Small intestine (tissue), 16 donors: ENCODE measurements at places on chromosomes 3 and 15.
A peak's percentile ranks its signal among the peaks of the same experiment; 100 is the strongest.

GRCh38 chr3:29335943-29336342 is 55.1 kb downstream of the RBMS3 start:
- no peak for DNase-seq

- DNase-seq = no peak
These were observed 51.3 kb upstream of the FBN1 start for GRCh38 chr15:48696627-48697312.

DNA sequence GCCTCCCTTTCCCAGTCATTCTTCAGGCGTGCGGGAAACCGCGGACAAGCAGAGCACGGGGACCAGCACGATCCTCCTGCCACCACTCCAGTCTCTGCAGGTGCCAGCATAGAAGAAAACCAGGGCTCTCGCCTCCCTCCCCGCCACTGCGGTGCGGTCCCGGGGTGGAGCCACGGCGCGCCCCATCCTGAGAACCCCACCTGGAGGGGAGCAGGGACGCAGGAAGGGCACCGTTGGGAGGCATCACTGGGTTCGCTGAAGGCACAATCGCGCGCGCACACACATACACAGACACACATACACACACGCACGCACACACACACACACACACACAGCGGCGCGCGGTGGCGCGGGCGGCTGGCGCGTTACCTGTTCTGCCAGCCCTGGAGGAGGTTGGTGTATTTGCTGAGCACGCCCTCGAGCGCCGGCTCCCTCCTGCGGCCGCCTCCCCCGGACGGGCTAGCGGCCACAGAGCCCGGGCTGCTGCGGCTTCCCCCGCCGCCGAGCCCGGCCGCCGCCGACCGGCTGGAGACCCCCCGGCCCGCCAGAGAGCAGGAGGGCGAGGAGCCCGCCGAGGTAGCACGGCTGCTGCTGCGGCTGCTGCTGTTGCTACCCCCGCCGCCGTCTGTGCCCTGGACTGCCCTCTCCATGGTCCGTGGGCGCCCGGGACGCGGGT is 394 bp downstream of the OSBPL10 start:
- peak; percentile 78 for DNase-seq

DNA sequence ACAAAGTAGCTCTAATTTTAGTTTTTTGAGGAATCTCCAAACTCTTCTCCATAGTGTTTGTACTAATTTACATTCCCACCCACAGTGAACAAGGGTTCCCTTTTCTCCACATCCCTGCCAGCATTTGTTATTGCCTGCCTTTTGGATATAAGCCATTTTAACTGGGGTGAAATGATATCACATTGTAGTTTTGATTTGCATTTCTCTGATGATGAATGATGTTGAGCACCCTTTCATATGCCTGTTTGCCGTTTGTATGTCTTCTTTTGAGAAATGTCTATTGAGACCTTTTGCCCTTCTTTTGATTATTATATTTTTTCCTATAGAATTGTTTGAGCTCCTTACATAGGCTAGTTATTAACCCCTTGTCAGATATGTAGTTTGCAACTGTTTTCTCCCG is 239.9 kb upstream of the TPM1 start:
- no peak for DNase-seq

DNA sequence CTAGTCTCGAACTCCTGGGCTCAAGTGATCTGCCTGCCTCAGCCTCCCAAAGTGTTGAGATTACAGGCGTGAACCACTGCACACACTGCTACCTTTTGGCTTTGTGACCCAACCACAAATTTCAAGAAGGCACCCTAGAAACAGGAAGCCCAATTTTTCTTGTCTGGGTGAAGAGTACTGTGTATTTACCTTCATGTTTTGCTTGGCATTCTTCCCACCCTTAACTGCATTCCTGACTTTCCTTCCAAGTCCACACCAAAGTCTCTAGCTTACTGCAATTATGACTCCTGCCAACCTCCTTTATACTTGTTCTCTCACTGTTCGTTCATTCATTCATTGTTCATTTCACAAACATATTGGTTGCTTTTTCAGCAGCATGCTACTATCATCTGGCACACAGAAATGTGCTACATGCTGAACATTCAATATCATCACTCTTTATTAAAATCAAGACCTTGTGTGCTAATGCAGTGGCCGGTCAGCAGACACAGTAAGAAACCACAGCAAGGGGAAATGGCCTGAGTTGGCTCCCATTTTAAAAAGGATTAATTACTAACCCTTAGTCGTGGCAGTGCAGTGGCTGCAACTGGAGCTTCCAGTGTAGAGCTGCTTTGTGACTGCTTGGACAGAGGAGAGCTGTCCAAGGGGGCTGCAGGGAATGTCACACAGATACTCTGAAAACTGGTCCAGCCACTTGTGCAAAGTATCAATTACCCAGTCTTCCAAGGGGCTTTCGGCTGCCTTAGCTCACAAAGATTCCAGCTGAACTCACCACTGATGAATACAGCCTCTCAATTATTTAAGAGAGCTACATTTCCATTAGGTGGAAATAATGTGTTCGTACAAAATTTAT is 94.0 kb downstream of the ETFA start:
- no peak for DNase-seq

DNA sequence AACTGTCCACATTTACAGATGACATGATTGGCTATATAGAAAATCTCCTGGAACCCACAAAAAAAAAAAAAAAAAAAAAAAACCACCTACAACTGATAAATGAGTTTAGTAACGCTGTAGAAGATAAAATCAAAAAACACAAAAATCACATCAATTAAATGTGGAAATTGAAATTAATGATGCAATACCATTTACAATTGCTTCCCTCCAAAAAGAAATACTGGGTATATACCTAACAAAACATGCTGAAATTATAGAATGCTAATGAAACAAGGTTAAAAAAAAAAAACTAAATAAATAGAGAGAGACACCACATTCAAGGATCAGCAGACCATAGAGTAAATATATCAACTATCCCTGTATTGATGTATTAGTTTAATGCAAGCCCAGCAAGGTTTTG is 215.7 kb downstream of the ULK4 start:
- DNase-seq = no peak

DNA sequence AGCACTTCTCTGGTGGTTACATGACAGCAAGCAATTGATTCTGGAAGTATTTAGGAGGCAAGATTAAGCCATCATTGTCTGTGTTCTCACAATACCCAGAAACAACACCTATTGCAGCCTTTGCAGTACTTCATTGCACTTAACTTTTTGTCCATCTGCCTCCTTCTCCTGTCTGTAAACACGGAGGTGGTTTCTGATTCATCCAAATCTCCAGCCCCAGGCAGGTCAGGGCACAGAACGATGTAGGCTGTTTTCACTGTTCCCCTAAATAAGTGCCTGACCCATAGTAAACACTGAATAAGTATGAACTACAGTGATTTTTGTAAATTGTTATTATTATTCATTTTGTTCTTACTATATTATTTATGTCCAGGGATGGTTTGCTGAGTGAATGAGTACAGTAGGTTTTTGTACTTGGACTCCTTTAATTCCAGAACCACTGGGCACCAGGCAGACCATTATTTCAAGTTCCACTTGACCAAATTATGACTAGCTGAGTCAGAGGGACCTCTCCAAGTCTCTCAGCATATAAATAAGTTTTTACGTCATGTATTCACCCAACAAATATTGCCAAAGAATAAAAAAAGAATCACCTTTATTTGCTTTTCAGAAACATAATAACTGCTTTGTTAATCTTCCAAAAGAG is 283.3 kb upstream of the TRIM42 start:
- no peak for DNase-seq

DNA sequence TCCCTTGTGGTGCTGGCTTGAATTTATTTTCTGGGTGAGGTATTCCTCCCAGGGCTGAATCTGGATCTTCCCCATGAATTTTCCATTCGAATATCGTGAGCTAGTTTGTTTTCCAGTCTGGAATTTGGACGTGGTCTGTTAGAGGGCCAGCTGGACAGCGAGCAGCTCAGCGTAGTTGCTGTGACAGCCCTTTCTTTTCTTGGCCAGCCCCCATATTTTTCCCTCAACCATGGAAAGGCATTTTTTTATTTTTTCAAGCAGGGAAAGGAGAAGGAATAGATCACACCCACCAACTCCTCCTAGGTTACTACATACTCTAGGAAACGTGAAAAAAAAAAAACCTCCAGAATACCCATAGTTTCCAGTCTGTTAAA is 152.0 kb downstream of the KLHL25 start:
- DNase-seq = no peak

DNA sequence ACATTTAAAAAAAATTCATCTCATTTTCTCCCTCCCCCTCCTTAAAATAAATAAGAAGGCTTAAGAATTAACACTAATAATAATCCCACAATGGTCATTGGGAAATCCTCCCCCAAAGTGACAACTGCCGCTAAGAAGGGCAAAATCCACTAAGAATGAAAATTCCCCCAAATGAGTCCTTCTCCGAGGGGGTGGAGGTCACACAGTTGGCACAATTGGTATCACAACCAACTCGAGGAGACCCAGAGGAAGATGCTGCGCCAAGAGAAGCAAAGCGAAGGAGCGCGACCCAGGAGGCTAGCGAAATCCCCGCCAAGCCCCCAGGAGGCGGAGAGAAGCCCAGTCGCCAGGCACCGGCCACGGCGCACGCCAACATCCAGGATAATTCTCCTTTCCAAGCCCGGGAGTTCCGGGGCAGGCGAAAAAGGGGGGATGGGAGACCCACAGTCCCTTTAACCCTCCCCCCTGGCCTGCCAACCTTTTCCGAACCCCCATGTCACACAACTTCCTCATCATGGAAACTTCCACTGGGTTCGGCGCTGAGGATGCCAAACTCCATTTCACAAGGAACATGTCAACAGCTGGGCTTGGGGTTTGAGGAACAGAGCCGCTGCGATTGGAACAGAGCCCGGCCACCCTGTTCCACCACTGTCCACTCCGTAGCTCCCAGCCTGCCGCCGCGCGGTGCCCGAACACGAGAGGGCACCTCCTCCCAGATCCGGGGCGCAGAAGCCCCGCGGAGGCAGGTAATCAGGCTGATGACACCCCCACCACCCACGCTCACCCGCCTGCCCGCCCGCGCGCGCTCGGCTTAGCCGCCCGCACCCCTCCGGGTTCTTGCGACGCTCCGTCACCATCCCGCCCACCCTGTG is 668 bp downstream of the THRB start:
- peak; percentile 83 for DNase-seq

DNA sequence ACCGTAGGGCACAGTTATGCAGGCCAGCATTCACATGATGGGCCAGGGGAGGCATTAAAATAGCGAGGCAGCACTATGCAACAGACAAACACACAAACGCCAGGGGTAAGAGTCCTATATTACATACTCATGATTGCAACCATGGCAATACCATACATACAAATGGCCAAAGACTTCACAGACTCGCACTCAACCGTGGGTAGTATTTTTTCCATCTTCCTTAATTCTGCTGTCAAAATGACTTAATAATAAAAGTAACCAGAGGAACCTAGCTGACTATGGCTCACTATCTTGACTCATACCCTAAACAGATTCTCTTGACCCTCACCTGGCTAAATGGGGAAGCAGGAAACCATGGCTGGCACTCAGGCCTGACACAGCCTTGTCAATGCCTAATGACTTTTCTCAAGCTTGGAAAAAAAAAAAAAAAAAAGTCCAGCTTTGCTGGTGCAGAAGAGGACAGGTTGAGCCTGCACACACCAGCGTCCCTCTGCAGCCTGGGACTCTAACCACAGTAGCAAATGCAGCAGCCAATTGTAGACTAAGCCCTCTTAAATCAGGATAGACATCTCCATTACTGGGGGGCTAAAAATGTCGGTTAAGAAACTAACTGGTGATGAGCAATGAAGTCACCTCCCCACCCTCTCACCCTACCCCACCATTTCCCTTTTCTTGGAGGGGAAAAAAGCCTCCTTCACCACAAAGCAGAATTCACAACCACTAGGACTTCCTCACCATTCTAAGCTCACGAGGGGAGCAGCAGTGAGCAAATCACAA is 23.1 kb downstream of the CCDC12 start:
- DNase-seq = no peak

DNA sequence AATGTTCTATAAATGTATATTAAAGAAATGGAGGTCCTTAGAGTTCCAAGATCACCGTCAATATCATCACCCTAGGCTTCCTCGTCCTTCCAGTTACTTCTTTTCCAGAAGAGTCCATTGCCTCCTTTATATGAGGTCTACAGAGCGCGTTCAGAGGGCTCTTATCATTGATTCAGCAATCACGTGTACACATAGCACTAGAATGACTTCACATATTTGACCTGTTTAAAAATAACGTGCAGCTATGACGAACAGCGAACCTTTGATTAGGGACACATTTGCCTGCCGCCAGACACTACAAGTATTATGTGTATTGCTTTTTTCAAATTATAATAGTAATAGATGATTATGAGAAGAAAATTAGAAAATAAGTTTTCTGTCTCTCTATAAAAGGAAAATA is 26.0 kb downstream of the IGF1R start:
- DNase-seq = peak; percentile 70

DNA sequence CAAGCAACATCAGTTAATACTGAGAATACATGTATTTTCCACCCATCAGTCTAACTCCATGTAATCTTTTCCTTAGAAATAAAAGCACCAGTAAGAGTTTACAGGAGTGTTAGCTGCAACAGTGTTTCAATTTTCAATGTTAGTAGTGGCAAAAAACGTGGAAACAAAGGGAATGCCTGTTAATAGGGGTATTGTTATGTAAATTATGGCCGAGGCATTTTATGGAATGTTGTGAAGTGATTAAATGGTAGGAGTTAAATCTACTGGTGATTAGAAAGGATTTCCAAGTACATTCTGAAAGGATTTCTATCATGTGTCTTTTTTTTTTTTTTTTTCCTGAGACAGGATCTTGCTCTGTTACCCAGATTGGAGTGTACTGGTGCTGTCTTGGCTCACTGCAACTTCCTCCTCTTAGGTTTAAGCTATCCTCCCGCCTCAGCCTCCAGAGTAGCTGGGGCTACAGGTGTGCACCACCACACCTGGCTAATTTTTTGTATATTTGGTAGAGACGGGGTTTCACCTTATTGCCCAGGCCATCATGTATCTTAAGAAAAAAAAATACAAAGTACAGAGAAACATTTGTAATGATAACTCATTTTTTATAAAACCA is 6.6 kb downstream of the ATP6V1A start:
- DNase-seq = no peak
